ENCODE measurements at places on chromosomes 4 and X.

DNA sequence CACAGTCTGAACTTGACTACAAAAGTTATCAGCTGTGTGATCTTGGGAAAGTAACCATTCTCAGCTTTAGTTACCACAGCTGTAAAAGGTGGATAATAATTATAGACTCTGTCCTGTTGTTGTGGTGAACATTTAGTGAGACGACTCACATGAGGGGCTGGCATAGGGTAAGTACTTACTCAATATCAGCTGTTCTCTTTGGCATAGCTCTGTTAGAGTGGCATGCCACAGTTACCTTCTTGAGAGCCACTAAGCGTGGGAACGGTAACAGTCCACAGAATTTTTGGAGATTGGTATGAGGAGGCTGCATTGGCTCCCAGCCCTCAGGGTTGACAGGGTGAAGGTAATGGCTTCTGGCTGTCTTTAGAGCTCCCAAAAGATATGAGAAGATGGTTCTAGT lies 13.2 kb upstream of the HAND2 start:
- no peak for DNase-seq

DNA sequence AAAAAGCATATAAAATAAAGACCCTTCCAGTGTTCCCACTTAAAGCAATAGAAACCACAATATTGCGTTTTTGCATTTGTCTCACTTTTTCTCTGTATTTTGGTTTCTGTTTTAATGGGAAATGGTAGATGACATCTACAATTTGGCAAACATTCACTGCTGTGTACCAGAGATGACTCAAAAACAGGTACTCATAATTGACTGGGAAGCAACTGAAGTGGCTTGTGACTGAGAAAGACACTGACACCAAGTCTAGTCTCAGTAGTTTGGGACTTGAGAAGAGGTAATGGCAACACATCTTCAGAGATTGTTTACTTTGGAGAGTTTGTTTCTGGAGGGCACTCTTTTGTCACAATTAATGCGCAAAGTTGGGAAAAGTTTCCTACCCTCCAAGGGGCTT lies 42.0 kb downstream of the AREG start:
- no peak for DNase-seq

GRCh38 chr4:113407409-113407808 lies 354.1 kb downstream of the CAMK2D start:
- DNase-seq: no peak

- no peak for DNase-seq
Measured at GRCh38 chr4:8114456-8115202, 44.0 kb downstream of the ABLIM2 start.

DNA sequence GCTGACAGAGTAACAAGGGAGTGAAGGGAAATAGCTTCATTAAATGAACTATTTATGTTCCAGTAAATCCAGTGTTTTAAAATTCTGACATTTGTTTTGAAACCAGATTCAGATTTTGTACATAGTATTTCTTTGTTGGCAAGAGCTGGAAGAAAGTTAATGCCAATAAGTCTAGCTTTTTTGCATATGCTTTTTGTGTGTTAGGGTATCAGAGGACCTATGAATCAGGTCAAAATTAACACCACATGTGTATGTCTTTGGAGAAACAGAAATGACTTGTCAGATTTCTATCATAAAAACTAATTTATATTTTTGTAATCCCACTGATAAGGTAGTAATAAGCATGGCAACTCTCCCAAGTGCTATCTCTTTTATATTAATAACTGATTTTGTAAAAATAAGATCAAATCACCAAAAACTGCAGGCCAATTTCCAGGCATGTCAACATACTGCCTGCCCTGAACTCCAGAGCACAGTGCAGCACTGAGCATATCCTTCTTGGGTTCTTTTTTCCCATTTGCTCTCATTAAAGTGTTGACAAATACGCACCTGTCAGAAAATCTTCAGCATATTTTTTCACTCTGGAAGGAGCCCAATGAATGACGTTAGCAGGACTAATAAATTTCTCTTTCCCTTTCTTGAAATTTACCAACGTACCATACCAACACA lies 65.5 kb downstream of the SH3RF1 start:
- no peak for DNase-seq

DNA sequence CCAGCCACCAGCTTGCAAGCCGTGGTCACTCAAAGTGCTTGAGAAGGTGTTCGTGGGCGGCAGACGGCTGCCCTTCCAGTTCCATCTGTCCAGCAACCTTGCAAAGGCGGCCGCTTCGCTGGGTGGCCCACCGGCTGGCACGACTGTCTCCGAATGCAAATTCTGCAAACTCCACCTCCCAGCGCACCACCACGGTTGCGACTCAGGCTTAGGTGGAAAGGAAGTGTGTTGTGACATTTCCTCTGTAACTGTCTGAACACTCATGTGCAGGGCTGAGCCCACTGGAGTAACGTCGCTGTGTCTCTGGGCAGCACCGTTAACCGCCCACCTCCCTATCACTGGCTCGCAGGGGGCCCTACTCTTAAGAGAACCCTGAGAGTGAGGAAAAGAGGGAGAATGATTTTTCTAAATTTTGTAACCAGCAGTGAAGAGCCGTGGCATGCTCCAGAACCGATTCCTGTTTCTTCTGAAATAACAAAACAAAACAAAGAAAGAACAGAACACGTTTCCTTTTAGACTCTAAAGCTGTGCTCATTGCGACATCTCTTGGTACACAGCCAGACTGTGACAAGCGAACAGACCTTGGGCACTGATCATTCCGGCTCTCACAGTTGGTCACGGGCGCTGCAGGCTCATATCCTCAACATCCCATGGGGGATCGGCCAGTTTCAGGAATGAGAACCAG lies at the start of gene P2RY8:
TSS of gene P2RY8 (minus strand) at position 155 of the 685 bp plus-strand sequence. CDS start 70,627 bp downstream, outside the sequence.
- DNase-seq: peak; percentile 81

- no peak for DNase-seq
Measured at GRCh38 chrX:13845721-13846378, 29.0 kb upstream of the GPM6B start.

DNA sequence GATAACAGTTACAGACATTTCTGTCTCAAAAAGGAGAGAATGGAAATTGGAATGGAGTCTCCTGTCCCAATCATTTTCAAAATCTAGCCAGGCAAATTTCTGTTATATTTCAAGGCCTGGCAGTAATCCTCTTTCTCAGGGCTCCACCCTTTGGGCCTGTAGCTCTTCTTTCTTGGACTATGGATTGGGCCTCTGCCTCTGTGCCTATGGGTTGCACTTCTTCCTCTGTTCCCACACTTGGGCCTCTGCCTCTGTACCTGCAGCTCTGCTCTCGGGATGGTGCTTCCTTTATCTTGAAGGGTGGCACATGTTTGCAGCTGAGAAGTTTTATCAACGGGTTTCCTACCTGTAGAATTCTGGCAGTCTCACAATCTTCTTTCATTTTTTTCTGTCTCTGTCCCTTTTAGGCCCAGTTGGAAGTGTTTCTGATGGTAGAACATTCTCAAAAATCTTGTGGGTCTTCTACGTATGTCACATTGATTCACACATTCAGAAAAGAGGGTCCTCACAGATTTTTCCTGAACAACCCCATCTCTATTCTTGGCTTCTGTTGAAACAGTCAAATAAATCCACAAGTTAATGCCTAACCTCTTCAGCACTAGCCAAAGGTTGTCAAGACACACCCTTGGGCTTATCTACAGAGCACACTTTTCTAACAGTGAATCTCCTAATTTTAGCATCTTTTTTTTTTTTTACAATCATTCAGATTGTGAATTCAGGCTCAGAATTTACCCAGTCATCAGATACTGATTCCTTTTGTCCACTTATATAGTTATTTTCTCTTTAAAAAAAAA lies 719.0 kb downstream of the RPA4 start:
- DNase-seq: no peak

- DNase-seq: no peak
Measured at GRCh38 chr4:70855464-70855863, 15.8 kb upstream of the GRSF1 start.

- DNase-seq: no peak
Measured at GRCh38 chr4:80576796-80577195, 241.3 kb downstream of the CFAP299 start.

- no peak for DNase-seq
Measured at GRCh38 chrX:49761481-49761880, 65.7 kb upstream of the PAGE1 start.

GRCh38 chr4:3207531-3208037 lies 41.4 kb upstream of the MSANTD1 start:
- no peak for DNase-seq

- no peak for DNase-seq
Measured at GRCh38 chrX:136580316-136580715, 48.3 kb downstream of the VGLL1 start.

GRCh38 chrX:107978707-107979307 lies 3.4 kb downstream of the TEX13B start:
- no peak for DNase-seq

GRCh38 chrX:56763556-56764152 lies 34.6 kb downstream of the NBDY start:
- DNase-seq: no peak

- no peak for DNase-seq
Measured at GRCh38 chrX:50698944-50699343, 115.0 kb downstream of the SHROOM4 start.

GRCh38 chr4:146108756-146109155 lies 66.8 kb upstream of the LSM6 start:
- no peak for DNase-seq

- no peak for DNase-seq
Measured at GRCh38 chr4:91826186-91826585, 477.6 kb upstream of the GRID2 start.

DNA sequence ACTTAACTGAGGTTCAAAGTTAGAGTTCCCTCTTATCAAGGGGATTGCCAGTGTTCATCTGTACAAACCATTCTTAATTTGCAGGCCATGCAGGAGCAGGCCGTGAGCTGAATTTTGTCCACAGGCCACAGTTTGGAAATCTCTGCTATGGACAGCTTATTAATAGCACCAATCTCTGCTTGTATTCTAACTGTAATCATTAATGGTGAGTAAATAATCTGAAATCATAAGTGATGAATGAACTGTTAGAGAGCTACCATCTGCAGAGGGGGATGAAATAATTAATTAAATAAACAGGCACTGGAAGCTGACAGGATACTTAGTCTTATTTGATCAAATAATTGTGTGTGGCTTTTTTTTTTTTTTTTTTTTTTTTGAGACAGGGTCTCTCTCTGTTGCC lies 48.5 kb upstream of the PDLIM3 start:
- DNase-seq: no peak

GRCh38 chr4:152961014-152961772 lies 25.1 kb downstream of the FHDC1 start:
- DNase-seq: no peak

- DNase-seq: no peak
Measured at GRCh38 chr4:153079857-153080391, 124.3 kb upstream of the TRIM2 start.

Data from stimulated activated naive CD4-positive, alpha-beta T cell treated with Interleukin-2 at 50 U/mL for 16 hours (primary cell).